ENCODE measurements at places on chromosomes 3 and 15.

DNA sequence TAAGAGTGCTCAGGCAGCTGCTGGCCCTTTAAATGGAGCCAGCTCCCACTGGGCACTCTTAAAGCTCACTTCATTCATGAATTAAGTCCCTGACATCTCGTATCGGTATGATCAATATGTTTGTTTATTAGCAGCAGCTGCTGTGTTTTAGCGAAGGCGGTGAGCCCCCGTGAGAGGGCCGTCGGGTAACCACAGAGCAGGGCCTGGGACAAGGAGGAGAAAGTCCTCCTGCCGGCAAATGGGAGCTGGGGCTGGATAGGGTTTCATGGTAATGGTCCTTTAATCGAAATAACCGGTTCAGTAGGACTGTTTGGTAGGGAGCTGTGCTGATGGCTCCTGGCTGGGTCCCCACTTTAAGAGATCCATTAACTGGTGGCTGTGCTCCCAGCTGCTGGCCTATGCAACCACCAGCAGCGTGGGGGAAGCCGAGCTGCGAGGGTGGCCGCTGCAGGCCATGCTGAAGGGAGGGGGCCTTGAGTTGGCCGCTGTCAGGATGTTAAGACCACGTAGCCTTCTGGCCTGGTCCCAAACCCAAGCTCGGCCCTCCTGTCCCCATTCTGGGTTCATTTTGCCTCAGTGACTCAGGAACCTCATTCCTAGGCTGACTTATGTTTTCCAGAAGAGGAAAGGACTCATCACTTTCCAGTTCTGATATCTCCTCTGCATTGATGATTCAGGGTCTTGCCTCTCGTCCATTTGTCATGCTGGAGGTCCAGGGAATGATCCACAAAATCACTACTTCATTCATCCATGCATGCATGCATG, 67.6 kb upstream of the NTRK3 start:
- no peak for DNase-seq

GRCh38 chr3:174337227-174337626, 521.9 kb upstream of the NAALADL2 start:
- DNase-seq = no peak

DNA sequence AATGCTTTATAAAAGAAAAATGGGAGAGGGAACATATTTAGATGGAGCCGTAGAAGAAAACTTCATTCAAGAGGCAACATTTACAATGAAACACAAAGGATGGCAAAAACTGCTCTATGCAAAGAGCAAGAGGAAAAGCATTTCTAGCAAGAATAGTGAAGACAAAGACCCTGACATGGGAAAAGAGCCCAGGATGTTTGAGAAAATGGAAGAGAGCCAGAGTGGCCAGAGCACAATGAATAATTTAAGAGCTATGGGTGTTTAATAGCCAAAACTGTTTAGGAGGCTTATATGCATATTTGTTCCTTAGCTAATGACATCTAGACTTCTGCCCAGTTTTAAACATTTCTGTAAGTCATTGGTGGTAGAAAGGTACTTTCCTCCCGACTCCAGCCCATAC, 25.4 kb upstream of the SEMA6D start:
- DNase-seq = no peak

GRCh38 chr3:50372349-50372748, 13.0 kb upstream of the TMEM115 start:
- no peak for DNase-seq

DNA sequence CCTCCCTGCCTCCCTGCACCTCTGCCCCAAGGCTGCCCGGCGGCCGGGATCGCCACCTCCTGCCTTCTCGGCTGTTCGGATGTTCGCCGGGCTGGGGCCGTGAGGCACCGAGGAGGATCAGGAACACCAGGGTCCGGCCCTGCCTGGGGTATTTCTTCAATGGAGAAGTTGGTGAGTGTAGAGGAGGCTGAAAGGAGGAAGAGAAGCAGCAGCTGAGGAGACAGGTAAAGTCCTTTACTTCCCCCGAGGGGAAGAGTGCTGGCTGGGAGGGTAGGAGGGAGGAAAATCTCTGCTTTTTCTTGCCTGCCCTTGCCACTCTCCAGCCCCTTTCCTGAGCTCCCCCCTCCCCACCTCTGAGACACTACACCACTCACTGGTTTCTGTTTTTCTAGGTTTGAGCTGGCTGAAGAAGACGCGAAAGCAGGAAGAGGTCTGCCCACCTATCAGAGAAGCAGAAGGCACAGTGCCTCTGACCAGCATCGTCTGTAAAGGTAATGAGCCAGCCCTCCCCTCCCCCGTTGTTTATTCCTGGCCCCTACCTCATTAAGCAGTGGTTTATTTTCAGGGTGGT, 519 bp downstream of the ASB7 start:
- DNase-seq = peak; percentile 31

DNA sequence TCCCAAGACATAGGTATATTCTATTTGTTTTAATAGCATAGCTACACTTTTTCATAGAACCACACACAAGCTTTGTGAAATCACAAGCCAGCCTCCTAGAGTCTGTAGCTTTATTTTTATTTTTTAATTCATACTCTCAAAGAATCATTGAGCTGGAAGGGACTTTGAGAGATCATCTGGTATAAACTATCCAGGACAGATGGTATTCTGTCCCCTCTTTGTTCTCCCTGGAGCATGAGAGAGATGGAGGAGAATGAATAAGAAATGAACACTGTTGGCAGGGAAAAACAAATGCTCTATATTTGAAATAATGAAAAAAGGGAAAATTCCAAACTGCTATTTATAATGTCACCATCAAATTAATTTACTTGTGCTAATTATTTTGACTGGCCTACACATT, 338.7 kb upstream of the IL12A start:
- DNase-seq = no peak

DNA sequence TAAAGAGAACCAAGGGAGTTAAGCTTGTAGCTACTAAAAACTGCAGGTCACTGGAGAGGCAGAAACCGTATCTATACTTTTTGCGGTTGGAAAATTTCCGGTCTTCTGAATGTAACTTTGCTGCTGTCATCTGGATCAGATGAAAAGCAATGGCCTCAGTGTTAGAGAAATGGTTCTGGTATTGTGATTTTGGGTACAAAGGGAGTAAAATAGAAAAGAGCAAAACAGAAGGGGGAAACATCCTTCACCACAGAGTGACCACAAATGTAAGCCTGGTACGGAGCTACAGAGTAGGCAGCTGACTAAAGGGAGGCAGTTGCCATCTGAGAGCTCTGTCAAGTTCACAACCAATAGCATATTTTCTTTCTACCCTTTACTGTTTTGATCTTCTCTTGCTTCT, 5.6 kb downstream of the CD96 start:
- DNase-seq = peak; percentile 63

GRCh38 chr3:123743121-123743520, 141.0 kb downstream of the MYLK start:
- no peak for DNase-seq

DNA sequence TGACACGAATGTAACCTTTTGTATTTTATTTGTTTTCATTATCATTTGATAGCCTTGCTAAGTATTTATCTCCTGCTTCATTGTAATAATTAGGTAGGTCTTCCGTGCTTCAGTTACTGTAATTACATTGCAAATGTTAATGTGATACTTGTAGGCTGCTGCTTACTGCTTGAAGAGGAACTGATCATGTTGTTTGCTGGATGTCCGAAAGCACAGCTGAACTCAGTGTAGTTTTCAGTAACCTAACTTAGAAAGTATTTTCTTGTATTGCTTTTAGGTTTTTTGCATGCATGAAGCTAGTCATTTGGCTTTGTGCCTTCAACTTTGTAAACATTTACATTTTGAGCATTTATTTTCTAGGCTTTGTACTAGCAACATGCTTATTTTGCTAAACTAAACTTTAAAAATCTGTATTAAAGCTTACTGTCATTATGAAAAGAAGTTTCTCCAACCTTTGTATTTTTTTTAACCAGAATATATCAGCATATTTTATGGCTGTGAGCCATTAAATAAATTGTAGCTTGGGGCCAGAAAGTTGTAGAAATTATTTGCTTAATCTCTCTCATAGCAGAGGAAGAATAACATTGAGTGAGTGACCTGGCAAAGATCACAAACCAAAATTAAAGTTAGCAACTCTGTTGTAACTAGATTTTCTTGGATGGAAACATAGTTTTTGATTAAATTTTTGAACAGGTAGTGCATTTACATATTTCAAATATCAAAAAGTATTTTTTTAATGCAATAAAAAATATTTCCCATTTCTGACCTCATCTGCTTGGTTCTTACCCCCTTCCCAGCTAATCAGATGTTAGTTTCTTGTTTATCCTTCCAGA, 30.7 kb downstream of the SACM1L start:
- DNase-seq = no peak

DNA sequence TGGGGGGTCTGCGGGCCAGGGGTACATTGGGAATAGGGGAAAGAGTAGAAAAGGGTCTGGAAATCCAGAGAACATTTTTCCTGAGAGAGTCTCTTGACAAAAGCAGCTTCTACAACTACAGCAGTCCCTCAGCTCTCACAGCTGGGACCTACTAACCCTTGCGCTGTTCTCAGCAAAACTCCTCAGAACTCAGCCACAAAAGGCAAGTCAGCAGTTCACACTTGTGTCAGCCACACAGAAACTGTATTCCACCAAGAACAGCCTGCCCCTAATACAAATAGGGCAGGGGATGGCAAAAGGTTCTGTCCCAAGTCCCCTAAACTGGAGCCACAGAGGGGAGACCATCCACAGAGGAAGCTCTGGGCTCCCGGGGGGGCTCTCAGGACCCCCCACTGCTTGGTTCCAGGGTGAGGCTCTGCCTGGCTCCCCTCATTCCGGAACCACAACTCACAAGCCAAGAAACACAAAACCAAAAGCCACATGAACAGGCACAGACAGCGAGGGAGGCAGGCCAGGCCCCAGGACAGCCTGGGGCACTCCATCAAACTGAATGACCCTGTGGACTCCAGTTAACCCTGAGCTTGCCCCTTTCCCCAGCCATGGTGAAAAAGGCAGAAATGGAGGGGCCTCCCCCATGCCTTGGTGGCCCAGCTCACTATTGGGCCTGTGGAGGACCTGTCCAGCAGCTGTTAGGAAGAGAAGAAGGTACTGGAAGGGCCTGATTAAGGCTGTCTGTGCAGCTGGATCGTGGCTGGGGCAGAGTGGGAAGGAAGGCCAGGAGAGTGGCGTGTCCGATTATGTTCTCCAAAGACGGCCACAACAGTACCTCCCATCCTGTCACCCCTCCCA, 162.0 kb downstream of the CHSY1 start:
- DNase-seq = no peak

DNA sequence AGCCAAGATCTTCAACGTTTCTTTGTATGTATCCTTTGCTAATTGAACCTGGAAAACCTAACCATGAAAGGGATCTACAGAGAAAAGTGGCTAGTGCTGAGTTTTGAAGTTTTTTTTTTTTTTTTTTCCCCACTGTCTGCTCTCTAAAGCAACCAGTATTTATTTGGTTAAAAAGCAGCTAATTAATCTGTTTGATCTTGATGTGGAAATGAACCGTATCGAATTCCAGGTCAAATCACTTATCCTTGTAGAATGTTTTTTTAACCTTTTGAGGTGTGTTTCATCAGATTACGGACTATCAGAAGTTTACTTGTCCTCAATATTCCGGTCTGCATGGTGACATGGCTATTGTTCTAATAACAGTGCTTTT, 117.2 kb downstream of the FNDC3B start:
- DNase-seq = no peak

- no peak for DNase-seq
Observed at GRCh38 chr3:9087831-9088413, 124.7 kb upstream of the RAD18 start.

DNA sequence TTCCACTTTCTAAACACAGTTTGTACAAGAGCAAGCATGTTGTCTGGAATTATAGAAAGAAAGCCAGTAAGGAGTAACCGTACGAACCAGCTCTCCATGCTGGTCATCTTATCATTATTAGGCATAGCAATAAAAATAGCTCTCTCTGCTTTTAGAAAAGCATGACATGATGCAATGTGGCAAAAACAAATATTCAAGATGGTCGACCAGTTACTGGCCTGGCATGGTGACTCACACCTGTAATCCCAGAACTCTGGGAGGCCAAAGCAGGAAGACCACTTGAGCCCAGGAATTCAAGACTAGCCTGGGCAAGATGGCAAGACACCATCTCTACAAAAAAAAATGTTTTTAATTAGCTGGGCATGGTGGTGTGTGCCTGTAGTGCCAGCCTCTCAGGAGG, 2.6 kb upstream of the MAP4 start:
- DNase-seq = no peak

GRCh38 chr3:113253702-113254101, 42.3 kb downstream of the BOC start:
- no peak for DNase-seq

- no peak for DNase-seq
Observed at GRCh38 chr3:53023072-53023823, 22.6 kb downstream of the SFMBT1 start.

- DNase-seq = no peak
Observed at GRCh38 chr15:53126144-53126543, 336.0 kb upstream of the ONECUT1 start.

DNA sequence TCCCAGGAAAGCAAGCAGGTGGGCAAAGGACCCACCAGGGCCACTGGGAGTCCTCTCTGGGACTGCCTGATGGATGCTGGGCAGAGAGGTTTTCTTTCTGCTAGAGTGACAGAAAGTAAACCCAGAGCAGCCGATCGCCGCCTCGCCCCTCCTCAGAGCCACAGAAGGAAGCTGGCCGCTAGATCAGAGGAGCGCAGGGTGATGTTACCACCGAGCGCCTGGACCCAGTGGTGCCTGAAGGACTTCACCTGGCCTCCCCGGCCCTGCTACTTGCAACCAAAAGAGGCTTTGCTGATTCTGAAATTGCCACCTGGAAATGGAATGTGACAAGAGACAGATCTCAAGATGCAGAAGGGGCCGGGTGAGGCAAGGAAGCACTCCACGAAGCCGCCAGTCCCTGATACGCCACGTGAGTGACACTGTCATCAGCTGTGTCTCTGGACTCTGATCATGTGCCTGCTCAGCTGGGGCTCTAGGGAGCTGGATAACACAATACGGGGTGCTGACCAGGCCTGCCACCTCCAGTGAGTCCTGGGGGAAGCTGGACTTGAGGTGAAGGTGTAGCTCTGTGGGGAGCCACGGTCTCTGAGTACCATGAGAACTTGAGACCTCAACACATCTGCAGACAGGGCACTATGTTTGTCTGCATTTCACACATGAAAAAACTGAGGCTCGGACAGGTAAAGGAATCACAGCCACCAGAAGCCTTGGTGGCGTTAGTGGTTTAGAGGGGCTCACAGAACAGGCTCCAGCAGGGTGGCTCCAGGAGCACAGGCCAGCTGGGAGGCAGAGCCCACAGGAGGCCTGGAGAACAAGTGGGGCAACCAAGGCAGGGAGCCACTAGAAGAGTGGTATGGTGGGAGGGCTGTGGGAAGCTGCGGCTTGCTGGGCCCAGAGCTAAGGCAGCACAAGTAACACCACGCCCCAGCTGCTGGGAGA, 137.9 kb upstream of the PRR20G start:
- no peak for DNase-seq

DNA sequence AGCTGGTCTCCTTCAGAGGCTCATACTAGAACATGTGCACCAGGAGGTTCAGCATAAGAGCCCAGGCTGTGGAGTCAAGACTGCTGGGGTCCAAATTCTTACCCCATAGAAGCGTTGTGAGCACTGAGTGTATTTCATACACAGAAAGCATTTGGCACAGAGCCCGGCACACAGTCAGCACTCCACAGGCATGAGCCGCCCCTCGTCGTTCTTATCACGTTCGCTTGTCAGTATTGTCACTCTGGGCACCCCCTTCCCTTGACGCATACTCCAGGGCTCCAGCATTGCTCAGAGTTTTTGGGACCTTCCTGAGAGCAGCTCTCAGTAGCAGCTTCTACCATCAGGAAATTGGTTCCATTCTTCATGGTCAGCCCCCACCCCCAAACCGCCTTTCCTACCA, 25.2 kb downstream of the CORO2B start:
- no peak for DNase-seq
